ENCODE measurements at places on chromosomes 3 and 15.

DNA sequence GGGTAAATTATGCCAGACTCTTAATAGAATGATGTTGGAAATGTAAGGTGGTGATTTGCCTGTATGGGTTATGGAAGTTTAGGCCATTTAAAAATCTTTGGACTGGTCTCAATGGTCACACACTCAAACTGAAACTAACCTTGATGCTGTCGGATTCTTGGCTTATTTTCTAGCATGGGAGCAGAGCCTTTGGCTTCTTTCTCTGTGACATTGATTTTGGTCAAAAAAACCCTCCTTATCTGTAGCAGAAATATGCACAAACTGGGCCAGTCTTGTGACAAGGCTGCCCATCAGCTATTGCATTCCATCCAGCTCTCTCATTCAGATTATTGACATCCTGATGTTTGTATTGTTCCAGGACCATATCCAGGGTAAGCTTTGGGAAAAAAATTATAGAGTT, 35.9 kb downstream of the ARPP21 start:
- no peak for DNase-seq

GRCh38 chr15:58551764-58552504, 120.1 kb downstream of the LIPC start:
- no peak for DNase-seq

DNA sequence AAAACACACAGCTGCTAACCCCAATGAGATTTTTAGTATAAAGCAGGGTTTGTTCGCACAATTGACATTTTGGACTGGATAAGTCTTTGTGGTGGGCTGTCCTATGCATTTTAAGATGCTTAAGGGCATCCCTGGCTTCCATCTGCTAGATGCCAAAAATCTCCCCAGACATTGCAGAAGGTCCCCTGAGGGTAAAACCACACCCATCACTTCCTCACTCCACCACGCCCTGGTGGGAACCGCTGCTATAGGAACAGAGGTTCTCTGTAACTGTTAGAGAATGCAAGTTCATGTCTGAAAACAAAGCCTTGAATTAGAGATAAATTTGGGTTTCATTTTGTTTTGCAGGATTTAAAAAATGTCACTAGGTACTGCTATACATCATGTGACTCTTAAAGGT, 67.7 kb downstream of the ARHGEF26 start:
- no peak for DNase-seq

- DNase-seq = no peak
Observed at GRCh38 chr15:40452296-40453090, 11.7 kb downstream of the BAHD1 start.

GRCh38 chr3:50588759-50589433, 19.6 kb downstream of the HEMK1 start:
- DNase-seq = no peak

DNA sequence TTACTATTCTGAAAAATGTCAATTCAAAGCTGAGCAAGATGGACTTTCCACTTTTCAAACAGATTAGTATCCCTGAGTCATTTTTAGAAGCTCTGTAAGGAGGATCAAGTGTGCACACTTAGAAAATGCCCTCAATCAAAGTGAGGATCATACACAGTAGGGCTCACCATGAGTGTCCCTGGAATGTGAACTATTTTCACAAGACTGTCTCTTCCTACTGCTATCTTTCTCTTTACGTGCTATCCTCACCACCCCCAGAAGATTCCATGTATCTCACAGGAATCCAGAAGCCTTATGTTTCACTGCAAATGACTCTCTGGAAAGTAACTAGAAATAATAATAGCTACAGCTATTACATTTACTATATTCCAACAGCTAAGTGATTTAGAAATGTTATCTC, 349.9 kb upstream of the TGFBR2 start:
- no peak for DNase-seq

- no peak for DNase-seq
Observed at GRCh38 chr15:71335591-71335990, 220.3 kb downstream of the THSD4 start.

DNA sequence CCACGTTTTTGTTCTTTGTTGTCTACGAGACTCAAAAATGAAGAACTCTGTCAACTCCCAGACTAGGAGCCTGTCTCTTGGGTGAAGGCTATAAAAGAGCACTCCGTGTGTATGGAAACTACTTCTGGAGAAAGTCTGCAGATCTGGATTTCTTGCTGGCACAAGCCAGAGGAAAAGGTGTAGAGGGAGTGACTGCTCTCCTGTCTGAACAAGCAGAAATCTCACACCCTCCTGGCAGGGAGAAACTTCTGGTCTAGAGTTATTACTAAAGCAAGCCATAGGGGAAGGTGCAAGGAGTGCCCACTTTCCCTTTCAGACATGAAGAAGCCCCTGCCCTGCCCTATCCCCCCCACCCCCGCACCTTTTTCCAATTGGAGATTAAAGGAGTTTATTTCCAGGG, 9.5 kb downstream of the PLAAT1 start:
- DNase-seq = no peak

- no peak for DNase-seq
Observed at GRCh38 chr15:37055481-37055880, 44.9 kb downstream of the MEIS2 start.

Data from stimulated activated CD4-positive, alpha-beta T cell treated with anti-CD3 and anti-CD28 coated beads, TNF-alpha, amount 100 ng/mL, for 1 hour (primary cell).